Stimulated activated CD8-positive, alpha-beta memory T cell treated with anti-CD3 and anti-CD28 coated beads, Interleukin-4, amount 100 ng/mL, for 1 hour (primary cell): ENCODE measurements at places on chromosomes 5 and 9.

DNA sequence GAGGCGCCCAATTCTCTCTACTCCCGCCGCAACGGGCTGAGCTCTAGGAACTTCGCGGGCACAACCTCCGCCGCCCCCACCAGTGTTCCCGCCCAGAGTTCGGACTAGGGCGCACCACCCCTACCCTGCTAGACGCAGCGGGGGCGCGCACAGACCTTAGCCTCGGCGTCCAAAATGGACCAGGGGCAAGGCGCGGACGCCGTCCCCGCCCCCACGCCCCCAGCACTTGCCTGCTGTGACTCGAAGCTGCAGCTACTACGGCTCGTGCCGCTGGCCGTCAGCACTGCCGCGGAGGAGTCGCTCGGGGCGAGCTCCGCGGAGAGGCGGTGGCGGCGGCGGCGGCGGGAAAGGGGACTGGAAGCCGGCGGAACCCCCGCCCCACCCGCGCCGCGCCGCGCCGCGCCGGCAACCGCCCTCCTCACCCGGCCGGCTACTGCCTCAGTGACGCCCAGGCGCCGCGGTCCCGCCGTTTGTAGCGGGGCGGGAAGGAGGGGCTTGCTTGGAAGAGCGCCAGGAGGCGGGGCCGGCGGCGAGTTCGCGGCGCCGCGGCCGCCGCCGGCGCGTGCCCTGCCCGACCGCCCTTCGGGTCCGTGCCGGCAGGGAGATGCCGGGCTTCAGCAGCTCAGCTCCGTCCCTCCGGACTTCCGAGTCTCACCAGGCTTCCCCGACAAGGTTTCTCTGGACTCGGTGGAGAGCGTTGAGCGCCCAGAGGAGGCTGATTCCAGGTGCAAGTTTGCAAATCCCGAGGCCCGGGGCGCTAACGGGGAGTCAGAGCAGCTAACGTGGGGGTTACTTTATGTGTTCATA is 4.5 kb downstream of the ELAVL2 start:
- no peak for DNase-seq

DNA sequence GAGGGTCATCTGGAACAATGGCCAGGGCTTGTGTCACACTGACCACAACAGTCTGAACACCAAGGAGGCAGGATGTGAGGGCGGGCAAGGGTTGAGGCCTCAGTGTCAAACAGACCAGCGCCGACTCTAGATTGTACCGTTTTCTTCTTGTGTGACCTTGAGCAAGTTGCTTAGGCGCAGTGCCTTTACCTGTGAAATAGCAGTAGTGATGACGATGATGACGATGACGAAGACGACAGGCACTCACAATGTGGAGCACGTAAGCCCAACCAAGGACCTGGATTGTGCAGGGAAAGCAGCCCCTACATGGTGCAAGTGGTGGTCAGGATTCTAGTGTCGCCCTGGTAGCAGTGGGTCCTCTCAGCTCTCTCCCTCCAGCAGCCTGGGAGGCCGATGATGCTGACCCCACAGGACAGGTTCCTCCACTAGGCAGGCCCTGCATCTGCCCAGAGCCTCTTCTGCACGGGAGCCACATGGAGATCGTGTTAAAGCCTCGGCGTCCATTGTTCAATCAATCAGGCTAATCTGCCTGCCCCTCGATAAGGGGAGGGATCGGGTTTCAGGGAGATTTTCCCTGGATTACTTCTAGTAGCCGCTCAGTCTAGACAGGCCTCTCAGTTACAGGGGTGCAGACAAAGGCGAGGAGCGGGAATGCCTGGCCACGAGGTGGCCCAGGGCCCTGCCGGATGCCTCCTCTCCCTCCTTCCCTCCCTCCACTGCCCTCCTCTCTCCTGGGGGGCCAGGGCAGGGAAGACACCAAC is 91.7 kb downstream of the MACROH2A1 start:
- no peak for DNase-seq

GRCh38 chr5:131783874-131784273 is 12.9 kb downstream of the FNIP1 start:
- no peak for DNase-seq

GRCh38 chr9:92947268-92948037 is at the start of gene FGD3:
Gene FGD3, plus strand, starts transcription at chr9:92947523. Its CDS starts 28,734 bp downstream, at chr9:92976257.
- DNase-seq: no peak

DNA sequence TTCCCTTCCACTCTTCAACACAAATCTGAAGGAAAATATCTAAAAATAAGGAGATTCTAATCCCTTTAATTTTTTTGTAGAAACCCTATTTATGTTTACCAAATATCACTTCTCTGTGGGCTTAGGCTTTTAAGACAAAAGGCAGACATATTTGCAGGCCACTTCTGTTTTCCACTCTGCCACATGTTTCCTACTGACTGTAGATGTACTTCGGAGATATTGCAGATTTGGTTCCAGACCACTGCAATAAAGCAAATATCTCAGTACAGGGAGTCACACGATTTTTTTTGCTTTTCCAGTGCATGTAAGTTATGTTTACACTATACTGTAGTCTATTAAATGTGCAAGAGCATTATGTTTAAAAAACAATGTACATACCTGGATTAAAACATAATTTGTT is 219.0 kb downstream of the SREK1 start:
- DNase-seq: no peak

DNA sequence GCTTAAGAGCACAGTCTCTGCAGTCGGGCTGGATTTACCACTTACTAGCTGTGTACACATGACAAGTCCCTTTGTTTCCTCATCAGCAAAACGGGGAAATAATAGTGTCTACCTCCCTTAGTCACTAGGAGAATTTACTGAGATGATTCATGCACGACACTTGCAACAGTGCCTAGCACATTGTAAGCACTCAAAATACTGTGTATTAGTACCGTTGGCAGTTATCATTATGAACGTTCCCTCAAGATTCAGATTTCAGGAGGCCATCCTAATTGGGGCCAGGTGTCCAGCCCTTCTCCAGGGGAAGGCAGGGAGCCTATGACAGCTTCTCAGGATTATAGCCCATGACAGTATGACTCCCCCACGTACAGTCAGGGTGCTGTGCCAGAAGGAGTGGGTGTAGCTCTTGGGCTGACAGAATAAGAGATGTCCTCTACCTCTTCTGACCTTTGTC is 164.3 kb downstream of the DOCK2 start:
- no peak for DNase-seq

DNA sequence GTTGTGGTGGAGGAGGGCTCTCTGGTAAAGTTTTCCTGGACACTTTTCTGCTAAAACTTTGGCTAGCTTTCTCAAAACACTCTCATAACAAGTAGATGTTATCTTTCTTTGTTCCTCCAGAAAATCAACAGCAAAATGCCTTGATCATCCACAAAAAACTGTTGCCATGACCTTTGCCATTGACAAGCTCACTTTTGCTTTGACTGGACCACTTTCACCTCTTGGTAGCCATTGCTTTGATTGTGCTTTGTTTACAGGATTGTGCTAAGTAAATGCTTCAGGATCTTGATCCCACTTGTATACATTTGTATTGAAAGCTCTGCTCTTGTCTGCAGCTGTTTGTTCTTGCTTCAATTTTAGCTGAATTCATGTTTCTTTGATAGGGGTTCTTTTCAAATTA is 143.9 kb upstream of the NR3C1 start:
- DNase-seq: no peak

GRCh38 chr9:95302479-95302878 is 15.0 kb downstream of the FANCC start:
- DNase-seq: no peak

DNA sequence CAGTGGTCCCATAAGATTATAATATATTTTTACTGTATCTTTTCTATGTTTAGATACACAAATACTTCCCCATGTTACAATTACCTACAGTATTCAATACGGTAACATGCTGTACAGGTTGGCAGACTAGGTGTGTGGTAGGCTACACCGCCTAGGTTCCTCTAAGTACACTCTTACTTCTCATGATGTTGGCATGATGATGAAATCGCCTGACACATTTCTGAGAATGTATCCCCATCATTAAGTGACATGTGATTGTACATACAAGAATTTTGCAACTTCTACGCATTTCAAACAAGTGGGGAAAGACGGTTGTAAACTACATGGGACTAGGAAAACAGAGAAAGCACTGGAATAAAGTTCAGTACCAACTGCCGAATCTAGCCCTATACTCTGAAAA is 53.3 kb downstream of the SETX start:
- DNase-seq: no peak

DNA sequence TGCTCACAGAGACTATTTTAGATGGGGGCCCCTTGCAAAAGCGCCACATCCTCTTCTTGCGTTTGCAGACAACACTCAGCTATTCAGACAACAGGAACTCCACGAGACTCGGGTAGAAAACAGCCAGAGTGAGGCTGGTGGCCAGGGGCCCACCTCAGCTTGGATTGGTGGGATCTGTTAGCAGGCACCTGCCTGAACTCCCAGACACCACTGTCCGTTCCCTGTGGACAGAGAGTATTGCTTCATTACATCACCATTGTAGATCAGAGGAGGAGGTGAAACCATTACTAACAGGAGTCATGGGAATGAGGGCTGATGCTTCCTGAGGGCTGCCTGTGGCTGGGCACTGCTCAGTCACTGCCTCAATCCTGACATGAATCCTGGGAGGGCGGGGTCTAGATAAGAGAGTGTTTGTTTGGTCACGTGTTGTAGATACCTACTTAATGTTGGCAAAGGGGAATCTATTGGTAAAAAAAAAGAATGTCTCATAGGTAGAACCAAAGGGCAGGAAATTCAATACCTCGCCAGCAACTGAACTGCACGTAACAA is 4.4 kb upstream of the RAPGEF1 start:
- DNase-seq: no peak

DNA sequence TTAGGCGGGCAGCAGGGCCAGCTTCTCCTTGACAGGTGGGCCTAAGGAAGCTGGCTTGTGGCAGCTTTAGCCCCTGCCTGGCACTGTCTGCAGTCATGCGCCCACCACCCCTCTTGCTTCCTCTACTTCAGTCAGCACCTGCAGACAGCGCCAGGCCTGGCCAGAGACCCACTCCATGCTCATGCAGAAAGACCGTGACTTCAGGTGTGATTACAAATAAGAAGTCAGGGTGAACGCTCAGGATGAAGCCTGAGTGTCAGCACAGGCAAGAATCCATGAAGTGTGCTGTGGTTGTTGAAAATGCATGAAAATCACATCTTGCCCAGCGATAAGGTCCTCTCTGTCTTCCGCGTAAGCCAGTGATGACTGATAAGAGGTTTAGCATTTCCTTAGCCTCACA is 3.4 kb downstream of the CSF2 start:
- no peak for DNase-seq

GRCh38 chr5:127294829-127295228 is 4.2 kb downstream of the MEGF10 start:
- DNase-seq: no peak

DNA sequence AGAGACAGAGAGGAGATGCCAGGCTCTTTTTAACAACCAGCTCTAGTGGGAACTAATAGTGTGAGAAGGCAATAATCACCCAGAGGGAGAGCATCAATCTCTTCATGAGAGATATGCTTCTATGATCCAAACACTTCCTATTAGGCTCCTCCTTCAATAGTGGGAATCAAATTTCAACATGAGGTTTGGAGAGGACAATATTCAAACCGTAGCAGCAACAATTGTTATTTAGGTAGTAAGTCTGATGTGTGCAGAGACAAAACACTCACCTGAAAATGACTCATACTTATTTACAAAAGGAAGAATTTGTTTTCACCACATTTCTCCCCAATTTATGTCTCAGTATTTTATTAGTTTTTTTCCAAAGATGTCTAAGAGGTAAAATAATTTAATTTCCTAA is 144.3 kb downstream of the ST8SIA4 start:
- no peak for DNase-seq

DNA sequence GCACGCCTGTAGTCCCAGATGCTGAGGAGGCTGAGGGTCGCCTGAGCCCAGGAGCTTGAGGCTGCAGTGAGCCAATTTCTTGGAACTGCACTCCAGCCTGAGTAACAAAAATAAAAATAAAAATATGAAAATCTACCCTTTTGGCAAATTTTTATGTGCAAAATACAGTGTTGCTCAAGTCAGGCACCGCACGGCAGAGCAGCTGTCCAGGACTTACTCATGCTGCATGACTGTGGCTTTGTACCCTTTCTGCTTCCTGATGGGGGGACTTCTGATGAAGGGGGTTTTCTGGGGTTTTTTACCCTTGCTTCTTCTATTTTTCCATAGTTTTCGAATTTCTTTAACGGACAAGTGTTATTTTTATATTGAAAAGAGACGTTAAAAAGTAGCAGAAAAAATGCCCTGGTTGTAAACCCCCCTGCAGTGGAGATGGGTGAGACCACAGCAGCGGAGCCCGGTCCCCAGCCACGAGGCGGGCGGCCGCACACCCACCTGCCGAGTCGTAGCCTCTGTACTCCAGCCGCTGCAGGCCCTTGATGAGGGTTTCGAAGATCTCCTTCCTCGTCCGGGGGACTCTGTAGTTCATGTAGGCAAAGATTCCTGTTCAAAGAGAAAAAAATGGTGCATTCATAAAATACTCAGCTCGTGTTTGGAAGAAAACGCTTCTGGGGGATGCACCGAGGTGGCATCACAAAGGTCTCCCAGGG is 15.0 kb downstream of the GFPT2 start:
- DNase-seq: no peak

- no peak for DNase-seq
These were observed 71.2 kb downstream of the SHB start for GRCh38 chr9:37997636-37998374.

DNA sequence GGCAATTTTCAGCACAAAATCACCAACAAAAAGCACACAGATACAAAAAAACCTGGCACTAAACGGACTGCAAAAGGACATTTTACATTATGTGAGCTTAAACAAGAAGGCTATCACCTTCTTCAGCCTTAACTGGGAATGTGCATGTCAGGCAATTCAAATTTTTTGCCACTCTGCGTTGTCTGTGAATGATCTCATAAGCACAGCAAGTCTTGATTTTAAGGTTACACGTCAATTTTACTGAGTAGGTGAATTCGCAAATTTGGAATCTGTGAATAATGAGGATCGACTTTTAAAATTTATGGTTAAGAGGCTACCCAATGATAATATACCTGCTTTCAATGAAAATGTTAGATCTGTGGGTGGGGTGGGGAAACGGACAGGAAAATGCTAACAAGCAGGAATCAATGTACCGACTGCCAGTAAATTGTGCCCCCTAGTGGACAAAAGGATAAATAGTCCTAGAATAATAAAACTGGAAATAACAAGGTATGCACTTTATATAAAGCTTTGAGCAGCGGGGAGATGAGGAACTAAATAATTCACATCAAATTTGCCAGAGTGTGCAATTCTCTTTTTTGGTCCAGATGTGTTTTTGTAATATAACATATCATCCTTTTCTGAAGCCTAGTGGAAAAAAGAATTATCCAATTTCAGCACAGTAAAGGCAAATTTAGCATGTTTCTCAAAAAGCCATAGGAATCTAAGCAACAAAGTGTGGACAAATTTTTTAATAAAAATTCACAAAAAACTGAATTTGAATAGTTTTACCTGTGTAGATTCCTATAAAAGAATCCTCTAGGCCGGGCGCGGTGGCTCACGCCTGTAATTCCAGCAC is 20.5 kb downstream of the EQTN start:
- no peak for DNase-seq

GRCh38 chr9:26756881-26757280 is 135.7 kb downstream of the CAAP1 start:
- DNase-seq: no peak

DNA sequence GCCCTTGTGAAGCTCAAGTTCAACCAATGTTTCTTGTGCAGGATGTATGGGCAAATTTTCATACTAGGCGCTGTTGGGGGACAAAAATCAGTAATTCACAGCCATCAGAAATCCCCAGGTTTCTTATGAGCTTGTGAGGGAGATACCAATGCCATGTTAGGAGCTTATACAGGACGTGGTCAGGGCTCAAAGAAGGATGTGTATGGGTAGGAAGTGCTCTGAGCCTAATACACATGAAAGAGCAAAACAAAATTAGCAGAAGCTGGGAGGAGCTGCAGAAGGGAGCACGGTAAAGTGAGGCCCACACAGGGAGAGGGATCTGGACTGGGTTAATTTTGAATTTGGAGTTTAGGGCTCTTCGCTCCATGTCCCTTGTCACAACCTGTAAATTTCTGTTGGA is 114.6 kb upstream of the MAP3K1 start:
- DNase-seq: no peak
